Activated CD4-positive, alpha-beta memory T cell treated with anti-CD3 and anti-CD28 coated beads, Interleukin-2, amount 10 ng/mL, durations not matched to agents 7 days and 5 days (primary cell): ENCODE measurements at places on chromosomes 7 and 10.

GRCh38 chr10:126036515-126036914, 140.2 kb downstream of the FANK1 start:
- H3K27me3 ChIP-seq: no peaks in the 10 kb centered on the region
- no peaks in the 10 kb centered on the region for H3K4me1 ChIP-seq
- H3K27ac ChIP-seq: no peak overlapping the region
- no peak overlapping the region for H3K4me3 ChIP-seq
- no peaks in the 10 kb centered on the region for H3K36me3 ChIP-seq

DNA sequence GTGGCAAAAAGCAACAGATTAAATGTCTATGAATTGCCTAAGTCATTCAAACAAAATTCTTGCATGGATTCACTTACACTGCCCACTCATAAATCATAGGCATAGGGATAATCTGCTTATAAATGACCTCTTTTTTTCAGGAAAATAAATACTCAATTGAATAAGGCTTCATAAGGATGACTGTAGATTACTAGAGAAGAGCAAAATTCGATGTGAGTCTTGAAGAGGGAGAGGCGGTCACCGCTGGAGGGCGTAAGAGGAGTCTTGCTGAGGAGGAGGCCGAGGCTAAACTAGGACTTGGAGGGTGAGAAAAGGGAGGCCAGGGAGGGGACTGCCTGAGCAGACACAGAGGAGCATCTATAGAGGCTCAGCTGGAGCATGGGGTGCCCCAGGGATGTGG, 135.4 kb upstream of the RSU1 start:
- no peak for DNase-seq
- no peaks in the 10 kb centered on the region for H3K4me1 ChIP-seq
- no peaks in the 10 kb centered on the region for H3K36me3 ChIP-seq
- no peak overlapping the region for H3K4me3 ChIP-seq
- H3K27me3 ChIP-seq: no peaks in the 10 kb centered on the region

DNA sequence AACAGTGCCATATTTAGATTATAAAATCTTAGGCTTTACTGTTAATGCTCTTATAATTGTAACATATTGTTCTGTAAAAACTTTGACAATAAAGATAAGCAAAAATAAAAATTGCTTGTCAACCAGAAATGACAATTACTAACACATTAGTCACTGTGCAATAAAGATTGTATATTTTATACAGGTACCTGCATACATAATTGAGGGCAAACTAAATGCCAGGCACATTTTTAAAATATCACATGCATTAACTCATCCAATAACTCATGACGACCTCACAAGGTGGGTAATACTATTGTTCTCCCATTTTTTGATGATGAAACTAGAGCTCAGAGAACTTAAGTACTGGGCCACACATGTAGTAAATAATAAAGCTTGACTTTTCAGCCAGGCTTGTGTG, 1020.2 kb upstream of the C7orf33 start:
- no peaks in the 10 kb centered on the region for H3K36me3 ChIP-seq
- H3K4me3 ChIP-seq: no peak overlapping the region
- DNase-seq: no peak
- H3K27me3 ChIP-seq: no peaks in the 10 kb centered on the region
- no peak overlapping the region for H3K27ac ChIP-seq
- H3K4me1 ChIP-seq: no peaks in the 10 kb centered on the region

DNA sequence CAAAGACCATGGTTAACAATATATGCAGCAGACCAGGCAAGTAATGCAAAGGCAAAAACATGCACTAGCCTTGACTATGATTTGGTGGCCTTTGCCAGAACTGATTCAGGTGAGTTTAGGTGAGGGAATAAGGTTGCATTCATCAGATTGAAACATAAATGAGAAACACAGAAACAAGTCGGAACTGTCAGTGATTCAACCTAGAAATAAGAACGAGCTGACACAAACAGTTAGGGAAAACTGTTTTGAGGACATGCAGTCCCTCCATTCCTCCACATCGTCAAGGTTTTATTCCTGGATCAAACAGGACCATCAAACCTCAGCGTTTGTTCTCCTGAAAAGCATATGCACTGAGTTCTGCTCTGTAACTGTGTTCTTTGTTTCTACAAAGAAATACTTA, 1.8 kb downstream of the ZNF248 start:
- peaks cover 24% of the 10 kb centered on the region for H3K36me3 ChIP-seq
- DNase-seq: no peak
- no peaks in the 10 kb centered on the region for H3K27me3 ChIP-seq
- peaks cover 29% of the 10 kb centered on the region for H3K4me1 ChIP-seq

DNA sequence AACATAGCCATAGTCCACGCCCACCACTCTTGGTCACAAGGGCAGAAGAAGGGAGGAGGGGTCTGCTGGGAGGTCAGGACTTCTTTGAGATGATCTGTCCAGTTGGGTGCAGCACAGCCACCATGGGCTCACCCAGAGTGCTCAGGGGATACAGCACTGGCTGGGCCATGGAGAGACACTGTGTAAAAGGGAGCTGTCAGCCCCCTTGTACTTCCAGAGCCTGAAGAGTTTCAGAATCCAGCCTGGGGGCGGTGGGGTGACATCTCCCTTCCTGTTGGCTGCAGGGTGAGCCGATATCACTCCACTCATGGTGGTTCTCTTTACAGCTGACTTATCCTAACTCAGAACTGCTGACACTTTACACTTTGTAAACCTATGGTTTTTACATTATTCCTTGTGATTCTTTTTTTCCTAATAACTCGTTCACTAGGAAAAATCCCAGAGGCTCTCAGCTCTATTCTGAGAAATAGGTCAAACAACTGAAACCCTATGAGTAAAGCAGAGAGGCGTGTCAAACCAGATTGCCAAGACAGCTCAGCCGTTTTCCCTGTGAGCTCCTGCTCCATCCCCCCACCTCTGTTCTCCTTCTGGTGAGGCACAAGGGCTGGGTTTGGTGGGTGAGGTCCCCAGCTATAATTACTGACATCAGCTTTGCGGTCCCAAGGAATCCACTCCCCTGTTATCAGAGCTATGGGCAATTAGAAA, 3.2 kb upstream of the MRPS24 start:
- H3K4me1 ChIP-seq: peaks cover 16% of the 10 kb centered on the region
- H3K27ac ChIP-seq: no peak overlapping the region
- peaks cover 5% of the 10 kb centered on the region for H3K27me3 ChIP-seq
- no peak for DNase-seq

GRCh38 chr10:86105181-86105580, 261.4 kb downstream of the GRID1 start:
- no peaks in the 10 kb centered on the region for H3K36me3 ChIP-seq
- H3K4me1 ChIP-seq: no peaks in the 10 kb centered on the region
- H3K27ac ChIP-seq: no peak overlapping the region
- no peaks in the 10 kb centered on the region for H3K27me3 ChIP-seq
- DNase-seq: no peak
- H3K4me3 ChIP-seq: no peak overlapping the region

GRCh38 chr7:32658034-32658433, 162.7 kb downstream of the AVL9 start:
- no peaks in the 10 kb centered on the region for H3K36me3 ChIP-seq
- no peak overlapping the region for H3K4me3 ChIP-seq
- no peak for DNase-seq
- peaks cover 13% of the 10 kb centered on the region for H3K27me3 ChIP-seq
- no peak overlapping the region for H3K27ac ChIP-seq
- no peaks in the 10 kb centered on the region for H3K4me1 ChIP-seq

DNA sequence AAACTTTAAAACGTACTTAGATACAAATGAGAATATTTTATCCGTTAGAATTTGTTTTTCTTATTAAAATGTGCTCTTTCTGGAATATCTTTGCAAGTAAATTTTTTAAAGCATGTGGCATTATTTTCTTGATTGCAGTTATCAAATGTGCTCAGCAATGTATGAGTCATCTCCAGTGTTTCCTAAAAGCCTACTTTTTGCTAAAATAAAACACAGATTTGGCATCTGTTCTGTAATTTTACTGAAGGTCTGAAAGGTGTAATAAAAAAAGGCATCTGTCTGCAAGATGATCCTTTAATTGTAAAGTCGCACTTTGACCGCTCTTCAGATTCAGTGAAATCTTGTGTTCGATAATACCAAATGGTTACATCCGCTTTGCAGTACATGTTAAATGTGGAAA, 3.4 kb downstream of the GNAT3 start:
- DNase-seq: no peak
- no peaks in the 10 kb centered on the region for H3K36me3 ChIP-seq
- H3K27ac ChIP-seq: no peak overlapping the region
- H3K4me3 ChIP-seq: no peak overlapping the region
- H3K4me1 ChIP-seq: no peaks in the 10 kb centered on the region
- no peaks in the 10 kb centered on the region for H3K27me3 ChIP-seq

- no peak overlapping the region for H3K27ac ChIP-seq
- peaks cover 49% of the 10 kb centered on the region for H3K36me3 ChIP-seq
- peaks cover 9% of the 10 kb centered on the region for H3K4me1 ChIP-seq
- DNase-seq: no peak
- no peaks in the 10 kb centered on the region for H3K27me3 ChIP-seq
Observed at GRCh38 chr10:72234560-72235095, 18.6 kb upstream of the ASCC1 start.

DNA sequence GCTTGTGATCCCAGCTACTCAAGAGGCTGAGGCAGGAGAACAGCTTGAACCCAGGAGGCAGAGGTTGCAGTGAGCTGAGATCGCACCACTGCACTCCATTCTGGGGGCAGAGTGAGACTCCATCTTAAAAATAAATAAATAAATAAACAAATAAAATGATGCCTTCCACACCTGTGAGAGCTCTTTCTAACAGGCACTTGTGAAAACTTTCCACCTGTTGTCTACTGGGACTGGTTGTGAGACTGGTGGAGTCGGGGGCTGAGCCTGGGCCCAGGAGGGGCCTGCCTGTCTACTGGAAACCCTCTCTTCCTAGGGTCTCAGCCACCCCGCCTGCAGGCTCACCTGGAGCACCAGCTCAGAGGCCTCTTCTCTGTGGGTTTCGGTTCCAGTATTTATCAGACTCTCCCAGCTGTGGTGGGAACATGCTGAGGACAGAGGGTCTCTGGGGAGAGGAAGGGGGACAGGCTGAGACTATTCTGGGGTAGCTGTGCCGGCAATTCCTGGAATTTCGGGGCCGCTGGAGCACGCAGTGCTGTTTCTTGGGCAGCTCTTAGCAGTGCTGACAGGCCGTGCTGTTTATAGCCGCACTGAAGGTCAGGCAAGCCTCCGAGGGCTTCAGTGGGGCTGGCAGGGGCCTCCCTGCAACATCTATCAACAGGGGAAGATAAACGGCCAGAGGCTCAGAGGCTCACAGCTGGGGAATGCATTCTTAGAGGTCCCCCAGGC, 3.8 kb downstream of the LDB3 start:
- no peaks in the 10 kb centered on the region for H3K36me3 ChIP-seq
- no peaks in the 10 kb centered on the region for H3K4me1 ChIP-seq
- no peak overlapping the region for H3K4me3 ChIP-seq

DNA sequence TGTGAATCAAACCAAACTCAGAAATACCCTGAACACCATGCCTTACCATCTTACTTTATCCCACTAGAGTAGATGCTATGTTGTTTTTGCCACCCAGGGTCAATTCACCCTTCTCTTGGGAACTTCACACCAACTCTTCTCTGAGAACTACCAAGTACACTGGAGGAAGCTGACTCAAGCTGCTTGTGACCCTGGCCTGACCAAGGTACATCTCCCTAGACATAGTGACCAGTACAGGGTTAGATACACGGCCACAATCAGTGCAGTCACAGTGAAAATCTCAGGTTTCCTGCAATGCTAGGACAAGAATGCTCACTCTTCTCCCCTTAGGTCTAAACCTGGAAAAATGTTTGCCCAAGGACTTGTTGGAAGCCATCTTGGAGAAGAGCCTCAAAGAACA, 31.8 kb downstream of the EZH2 start:
- no peak overlapping the region for H3K27ac ChIP-seq
- H3K4me1 ChIP-seq: peaks cover 53% of the 10 kb centered on the region
- no peak overlapping the region for H3K4me3 ChIP-seq
- DNase-seq: no peak

DNA sequence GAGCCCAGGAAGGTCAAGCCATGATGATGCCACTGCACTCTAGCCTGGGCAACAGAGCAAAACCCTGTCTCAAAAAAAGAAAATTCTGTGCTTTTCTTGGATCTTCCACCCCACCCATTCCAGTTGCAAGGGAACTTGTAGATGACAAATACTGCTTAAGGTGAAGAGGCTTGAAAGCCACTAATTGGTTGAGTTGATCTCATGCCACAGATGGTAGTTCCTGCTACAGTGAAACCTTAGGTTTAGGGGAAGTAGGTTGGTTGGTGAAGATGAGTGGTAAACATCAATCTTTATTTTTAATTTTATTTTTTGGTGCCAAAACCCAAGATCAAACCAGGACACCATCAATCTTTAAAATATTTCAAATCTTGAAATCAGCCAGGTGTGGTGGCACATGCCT, 2.9 kb upstream of the GDI2 start:
- H3K4me3 ChIP-seq: no peak overlapping the region
- H3K4me1 ChIP-seq: peaks cover 44% of the 10 kb centered on the region
- no peaks in the 10 kb centered on the region for H3K27me3 ChIP-seq
- DNase-seq: no peak
- peaks cover 17% of the 10 kb centered on the region for H3K36me3 ChIP-seq
- H3K27ac ChIP-seq: no peak overlapping the region

GRCh38 chr7:27213433-27214238, 13.7 kb upstream of the HOXA13 start:
- no peak overlapping the region for H3K27ac ChIP-seq
- H3K27me3 ChIP-seq: peaks cover 81% of the 10 kb centered on the region
- no peak for DNase-seq

DNA sequence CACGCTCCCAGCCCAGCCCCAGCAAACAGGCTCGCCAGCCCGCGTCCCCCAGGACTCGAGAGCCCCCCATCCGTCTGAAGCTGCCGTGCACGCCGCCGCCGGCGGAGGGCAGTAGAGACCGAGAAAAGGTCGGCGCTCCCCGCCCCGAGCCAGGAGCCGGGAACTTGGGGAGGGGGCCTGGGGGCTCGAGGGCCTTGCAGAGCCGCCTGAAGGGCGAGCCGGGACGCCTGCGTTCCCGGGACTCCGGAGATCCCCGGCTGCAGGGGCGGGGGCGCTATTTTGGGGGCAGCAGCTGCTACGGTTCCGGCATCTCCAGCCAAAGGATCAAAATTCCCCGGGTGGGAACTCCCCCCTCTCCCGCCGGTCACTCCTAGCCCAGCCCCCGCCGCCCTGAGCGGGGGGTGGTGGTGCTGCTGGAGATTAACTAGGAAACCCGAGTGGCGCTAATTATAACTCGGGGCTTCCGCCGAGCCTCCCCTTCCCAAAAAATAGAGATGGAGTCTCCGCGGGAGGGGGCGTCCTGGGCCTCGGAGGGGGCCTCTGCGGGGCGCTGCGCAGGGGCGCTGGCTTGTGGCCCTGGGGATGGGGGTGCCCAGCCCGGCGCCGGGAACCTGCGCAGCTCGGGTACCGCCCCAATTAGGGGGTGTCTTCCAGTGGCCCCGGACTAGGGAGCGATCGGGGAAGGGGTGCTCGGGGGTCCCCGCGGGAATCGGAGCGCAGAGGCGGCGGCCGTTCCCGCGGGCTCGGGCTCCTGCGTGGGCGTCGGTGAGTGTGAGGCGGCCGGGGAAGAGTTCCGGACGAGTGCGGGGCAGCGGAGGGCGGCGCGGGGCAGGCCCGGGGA, 608 bp downstream of the ACHE start:
- H3K4me3 ChIP-seq: no peak overlapping the region
- peaks cover 56% of the 10 kb centered on the region for H3K27me3 ChIP-seq
- H3K27ac ChIP-seq: no peak overlapping the region
- peak; percentile 47 for DNase-seq
